ENCODE measurements at places on chromosomes 12 and 14.

DNA sequence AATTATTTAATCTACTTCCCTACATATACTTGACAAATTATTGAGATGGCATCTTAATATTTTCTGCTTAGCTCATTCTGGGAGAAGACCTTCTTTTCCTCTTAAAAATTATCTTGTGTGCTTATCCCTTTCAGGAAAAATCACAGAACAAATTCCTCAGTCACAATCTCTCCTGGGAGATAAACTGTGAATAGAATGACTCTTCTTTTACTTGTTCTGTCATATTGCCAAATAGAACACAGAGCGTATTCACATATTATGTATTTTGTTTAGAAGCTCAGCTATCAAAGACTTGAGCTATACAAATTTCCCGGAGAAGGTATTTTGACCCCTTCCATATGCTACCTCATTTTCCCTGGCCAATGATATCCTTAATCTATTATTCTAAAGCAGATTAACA, 146.7 kb downstream of the TMEM117 start:
- no peak for DNase-seq

- no peak for DNase-seq
Observed at GRCh38 chr12:124640056-124640455, 72.6 kb upstream of the NCOR2 start.

- no peak for DNase-seq
Observed at GRCh38 chr12:50297027-50297426, 13.7 kb upstream of the LIMA1 start.

- DNase-seq: no peak
Observed at GRCh38 chr12:114152890-114153289, 186.8 kb upstream of the RBM19 start.

DNA sequence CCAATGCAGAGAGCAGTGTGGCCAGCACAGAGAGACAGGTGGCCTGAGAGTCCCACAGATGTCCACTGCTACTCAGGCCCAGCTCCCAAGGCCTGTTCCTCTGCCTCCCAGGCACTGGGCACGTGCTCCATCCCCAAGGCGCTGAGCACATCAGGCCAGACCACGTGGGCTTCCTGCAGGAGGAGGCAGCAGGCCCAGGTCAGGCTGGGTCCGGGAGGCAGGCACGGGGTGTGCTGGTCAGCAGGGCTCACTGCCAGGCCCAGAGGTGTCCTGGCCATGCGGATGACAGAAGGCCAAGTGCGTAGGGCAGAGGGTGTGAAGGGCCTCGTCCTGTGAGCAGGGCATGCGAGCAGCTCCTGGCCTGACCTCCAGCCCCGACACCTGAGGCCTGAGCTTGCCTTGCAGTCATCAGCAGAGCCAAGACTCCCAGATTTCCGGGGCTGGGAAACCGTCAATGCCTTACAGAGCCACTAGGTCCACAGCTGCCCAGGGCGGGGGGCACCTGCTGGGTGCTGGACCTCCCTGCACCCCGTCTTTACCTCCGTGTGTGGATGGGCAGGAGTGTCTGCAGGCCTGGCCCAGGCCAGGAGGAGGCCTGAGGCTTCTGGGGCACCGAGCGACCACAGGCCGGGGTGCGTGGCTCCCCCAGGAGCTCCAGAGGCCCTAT, 14.9 kb downstream of the TRMT61A start:
- no peak for DNase-seq

DNA sequence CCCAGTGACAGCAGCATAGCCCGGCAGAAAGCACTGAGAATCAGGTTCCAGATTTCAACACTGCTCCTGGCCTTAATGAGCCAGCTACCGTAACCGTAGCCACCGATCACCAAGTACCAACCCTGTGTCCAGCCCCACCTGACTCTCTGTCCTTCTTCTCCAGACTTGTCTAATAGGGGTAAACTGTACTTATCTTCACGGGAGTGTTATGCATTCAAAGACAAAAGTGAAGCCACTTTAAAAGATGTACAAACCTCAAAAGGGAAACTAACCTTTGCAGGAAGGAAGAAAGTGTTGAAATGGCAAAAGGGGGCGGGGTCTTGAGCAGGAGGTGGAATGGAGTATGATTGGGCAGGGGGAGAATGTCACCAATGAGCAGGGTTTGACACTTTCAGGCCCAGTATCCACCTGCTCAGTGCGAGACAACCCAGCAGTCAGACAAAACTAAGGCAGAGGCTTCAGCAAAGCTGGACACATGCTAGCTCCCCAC, 226.1 kb downstream of the CHST11 start:
- DNase-seq: peak; percentile 72

- DNase-seq: no peak
Observed at GRCh38 chr12:112238441-112238840, 113.1 kb downstream of the TRAFD1 start.

GRCh38 chr12:7498809-7499208, 4.8 kb downstream of the CD163 start:
- DNase-seq: no peak

DNA sequence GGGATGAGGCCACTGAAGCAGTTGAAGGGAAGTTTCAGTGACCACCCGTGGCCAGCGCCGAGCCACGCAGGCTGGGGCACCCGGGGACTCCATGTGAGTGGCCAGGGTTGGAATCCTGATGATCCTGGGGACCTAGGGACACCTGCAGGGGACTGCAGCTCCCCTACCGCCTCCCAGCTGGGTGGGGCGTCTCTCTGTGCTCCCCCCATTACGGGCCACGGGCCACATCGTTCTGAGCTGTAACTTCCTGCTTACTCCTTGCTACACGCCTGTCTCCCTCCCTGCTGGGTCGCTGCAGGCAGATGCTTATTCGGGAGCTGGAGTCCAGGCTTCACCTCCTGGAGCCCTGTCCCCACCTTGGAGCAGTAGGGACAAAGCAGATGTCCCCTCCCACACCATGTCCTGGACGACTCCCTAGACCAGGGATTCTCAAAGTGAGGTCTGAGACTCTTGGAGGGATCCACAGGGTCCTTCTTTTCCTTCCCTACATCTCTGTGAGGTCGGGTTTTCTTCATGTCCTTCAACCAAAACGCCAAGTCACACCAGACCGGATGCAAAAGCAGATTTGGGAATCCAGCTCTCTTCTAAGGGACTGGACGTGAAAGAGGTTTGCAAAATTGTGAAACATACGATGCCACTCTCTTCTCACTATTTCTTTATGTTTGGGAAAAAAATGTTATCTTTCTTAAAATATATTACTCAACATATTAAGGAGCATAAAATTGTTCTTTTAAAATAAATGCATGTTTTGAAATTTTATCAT, 85.9 kb upstream of the NCOR2 start:
- DNase-seq: no peak

DNA sequence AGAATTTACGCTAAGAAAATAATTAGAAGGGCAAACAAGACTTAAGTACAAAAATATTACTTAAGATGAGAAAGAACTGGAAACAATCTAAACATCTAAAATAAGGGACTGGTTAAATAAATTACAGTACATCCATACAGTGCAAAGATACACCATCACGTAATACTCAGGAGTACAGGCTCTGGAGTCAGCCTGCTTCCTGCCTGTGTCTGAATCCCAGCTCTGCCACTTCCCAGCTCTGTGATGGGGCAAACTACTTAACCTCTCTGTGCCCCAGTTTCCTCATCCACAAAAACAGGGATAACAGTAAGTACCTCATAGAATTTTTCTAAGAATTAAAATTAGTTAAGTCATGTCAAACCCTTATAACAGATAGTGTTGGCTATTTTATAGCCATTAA, 36.0 kb downstream of the PPTC7 start:
- DNase-seq: no peak

DNA sequence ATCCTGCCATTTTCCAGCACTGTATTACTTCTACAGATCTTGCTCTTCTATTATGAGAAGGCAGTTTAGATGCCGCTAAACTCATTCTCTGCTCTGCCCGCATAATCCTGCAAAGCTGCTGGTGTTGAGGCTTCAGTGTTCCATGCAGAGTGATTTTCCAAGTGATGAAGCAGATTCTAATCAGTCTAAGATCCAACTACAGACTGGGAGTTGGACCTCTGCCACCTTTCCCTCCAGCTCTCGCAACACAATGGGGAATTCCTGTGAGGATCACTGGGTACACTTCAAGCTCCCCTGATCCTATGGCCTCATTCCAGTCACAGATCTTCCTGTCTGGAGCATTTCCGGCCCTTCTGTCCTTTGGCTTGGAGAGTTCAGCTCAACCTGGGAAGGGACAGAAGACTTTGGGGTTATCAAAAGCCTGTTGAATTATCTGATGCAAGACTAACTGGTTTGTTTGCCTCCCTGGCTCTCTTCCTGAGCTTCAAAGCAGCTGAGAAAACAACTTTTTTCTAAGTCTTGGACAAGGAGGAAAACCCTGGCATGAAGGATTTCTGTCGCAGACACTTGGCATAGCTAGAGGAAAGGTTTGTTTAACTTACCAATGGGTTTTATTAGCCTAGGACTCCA, 333.9 kb downstream of the ZFP36L1 start:
- DNase-seq: no peak

GRCh38 chr14:56390859-56391258, 188.7 kb upstream of the TMEM260 start:
- DNase-seq: no peak

- no peak for DNase-seq
Observed at GRCh38 chr12:94602024-94602423, 48.3 kb downstream of the TMCC3 start.

GRCh38 chr14:80776657-80777056, 164.9 kb downstream of the CEP128 start:
- DNase-seq: no peak

DNA sequence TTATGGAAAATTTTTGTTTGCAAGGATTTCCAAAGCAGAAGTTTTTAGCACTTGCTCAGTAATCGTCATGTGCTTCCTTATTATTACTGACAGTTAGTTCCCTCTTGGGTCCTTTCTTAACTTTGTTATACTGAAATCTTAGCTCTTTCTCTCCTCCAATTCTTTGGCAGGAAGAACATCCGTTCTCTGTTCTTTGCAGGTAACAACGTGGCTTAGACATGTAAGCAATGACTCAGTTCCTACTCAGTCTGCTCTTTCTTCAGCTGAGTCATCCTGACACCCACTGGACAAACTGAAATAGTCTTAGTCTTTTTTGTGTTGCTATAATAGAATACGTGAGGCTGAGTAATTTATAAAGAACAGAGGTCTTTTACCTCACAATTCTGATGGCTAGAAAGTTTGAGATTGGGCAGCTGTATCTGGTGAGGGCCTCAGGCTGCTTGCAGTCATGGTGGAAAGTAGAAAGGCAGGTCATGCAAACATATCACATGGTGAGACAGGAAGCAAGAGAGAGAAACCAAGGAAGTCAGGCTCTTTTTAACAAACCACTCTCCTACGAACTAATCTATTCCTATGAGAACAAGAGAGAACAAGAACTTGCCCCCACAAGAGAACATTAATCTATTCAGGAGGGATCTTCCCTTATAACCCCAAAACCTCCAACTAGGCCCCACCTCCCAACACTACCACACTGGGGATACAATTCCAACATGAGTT, 49.2 kb downstream of the TESPA1 start:
- no peak for DNase-seq

- DNase-seq: no peak
Observed at GRCh38 chr12:5210179-5210922, 166.7 kb downstream of the KCNA5 start.

- DNase-seq: no peak
Observed at GRCh38 chr14:102192840-102193502, 53.3 kb downstream of the WDR20 start.

DNA sequence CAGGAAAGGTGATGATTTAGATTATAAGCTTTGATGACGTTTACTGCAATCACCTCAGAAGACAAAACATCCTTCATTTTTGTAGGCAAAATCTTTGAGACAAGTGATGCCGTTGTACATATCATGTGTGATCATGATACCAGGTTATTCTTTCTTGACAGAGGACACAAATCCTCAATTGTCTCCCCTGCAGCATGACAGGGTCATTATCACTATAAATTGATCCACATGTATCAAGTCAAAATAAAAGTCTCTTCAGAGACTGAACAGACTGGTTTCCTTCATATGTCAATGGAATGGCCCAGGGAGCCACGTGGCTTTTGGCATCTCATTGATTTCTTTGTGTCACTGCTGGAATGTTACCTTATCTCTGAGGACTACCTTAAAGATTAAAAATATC, 995.7 kb downstream of the FLRT2 start:
- no peak for DNase-seq

DNA sequence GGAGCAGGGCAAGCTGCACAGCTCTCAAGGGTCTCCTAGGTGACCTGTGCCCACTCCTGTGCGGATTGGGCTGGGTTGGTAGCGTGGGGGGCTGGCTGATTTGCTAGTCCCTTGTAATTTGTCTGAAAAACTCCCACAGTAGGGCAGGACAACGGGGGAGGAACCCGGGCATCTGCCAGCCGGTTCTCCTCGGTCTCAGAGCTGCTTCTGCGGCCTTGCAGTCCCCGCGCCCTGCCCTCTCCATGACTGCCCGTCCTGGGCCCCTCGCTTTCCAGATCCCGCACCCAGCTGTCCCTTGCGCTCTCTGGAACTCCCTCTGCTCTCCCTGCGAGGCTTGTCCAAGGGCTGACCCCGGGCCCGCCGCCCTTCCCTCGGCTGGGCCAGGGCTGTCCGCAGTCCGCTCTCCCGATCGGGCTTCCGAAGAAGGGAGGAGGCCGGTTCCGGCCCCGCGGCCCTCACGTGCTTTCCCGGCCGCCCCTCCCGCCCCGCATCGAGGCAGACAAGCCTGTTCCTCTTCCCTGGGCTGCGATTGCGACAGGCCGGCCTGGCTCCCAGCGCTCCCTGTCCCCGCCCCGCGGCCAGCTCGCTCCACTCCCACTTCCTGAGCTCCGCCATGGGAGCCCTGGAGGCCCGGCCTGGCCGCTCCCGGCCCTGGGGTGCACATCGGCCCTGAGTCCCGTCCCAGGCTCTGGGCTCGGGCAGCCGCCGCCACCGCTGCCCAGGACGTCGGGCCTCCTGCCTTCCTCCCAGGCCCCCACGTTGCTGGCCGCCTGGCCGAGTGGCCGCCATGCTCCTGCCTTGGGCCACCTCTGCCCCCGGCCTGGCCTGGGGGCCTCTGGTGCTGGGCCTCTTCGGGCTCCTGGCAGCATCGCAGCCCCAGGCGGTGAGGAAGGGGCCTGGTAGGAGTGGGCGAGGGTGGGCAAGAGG, at the start of gene LTBR:
Gene LTBR (plus strand): TSS at position 591 of the 927 bp plus-strand sequence. CDS start 197 bp downstream, at position 788.
- DNase-seq: no peak

DNA sequence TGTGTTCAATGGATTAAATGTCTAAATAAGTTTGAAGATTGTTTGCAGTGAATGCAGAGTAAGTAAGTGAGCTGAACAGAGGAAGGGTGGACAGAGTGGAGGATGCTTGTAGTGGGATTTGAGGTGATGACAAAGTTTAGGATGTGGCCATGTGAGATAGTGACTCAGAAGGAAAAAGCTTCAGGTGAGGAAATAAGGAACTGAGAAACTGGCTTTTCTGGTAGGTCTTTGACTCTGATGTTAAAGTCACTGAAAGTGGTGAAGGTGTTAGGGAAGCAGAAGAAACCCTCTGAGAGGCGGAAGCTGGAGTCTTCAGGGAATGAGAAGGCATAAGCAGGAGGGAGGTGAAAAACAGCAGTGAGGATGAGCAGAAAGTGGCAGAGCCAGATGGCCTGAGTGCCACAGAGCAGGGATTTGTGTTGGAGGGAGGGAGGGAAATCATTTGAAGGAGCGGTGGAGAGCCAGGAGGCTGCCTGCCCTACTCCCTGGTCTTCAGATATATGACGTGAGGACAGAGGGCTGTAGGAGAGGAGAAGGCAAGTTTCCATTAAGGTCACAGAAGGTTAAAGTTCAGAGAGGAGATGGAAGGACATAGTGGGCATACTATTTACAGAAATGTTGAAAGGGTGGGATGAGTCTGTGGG, 24.8 kb downstream of the RGS6 start:
- DNase-seq: no peak

All from T-cell (primary cell).